ENCODE measurements at places on chromosomes 13 and 19. TPM values are rescaled to one million over a fixed set of nuclear protein-coding genes. Genes with fewer than 3 reads are reported as not detected.

The NKPD1 gene
- total RNA-seq, result under 0.01 TPM

The FOXA3 gene
- total RNA-seq, result not detected

The SPRED3 gene
- 11.0 TPM for total RNA-seq

The CKM gene
- not detected for total RNA-seq

The CEACAM4 gene
- total RNA-seq, result not detected

The ZNF610 gene
- total RNA-seq, result 3.1 TPM

The KRI1 gene
- total RNA-seq, result 9.3 TPM

The WTIP gene
- total RNA-seq, result 15.7 TPM

The ZNF285 gene
- 3.5 TPM for total RNA-seq

The CCDC61 gene
- 6.0 TPM for total RNA-seq

The TYROBP gene
- not detected for total RNA-seq

The AKAP8L gene
- total RNA-seq, result 56.1 TPM

The CAMSAP3 gene
- total RNA-seq, result 0.13 TPM

The REEP6 gene
- 0.57 TPM for total RNA-seq

The CELF5 gene
- not detected for total RNA-seq

The ZNF772 gene
- total RNA-seq, result 15.3 TPM

The MUC16 gene
- total RNA-seq, result not detected

The ZNF20 gene
- 2.2 TPM for total RNA-seq

The STOML3 gene
- not detected for total RNA-seq

The LILRA5 gene
- total RNA-seq, result not detected

The LSM14A gene
- total RNA-seq, result 117 TPM

The GRIK5 gene
- 0.27 TPM for total RNA-seq

Data from thoracic aorta endothelial cell (primary cell).